ENCODE measurements at places on chromosomes 2 and 18.

- DNase-seq: no peak
Measured at GRCh38 chr2:240585681-240586197, 795 bp upstream of the CAPN10 start.

- no peak for DNase-seq
Measured at GRCh38 chr2:201127152-201127511, 11.2 kb downstream of the CFLAR start.

DNA sequence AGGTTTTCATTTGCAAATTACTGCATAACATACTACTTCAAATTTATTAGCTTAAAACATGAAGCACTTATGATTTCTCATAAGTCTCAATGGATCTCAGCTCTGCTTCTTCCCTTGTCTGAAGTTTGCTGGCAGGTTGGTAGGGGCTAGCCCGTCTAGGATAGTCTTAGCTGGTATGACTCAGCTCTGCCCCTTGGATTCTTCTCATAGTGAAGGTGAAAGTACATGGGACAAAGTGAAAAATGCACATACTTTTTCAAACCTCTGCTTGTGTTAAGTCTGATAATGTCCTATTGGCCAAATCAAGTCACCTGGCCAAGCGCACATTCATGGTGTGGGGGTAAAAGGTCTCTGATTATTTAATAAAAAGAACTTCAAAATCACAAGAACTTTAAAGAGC lies 184.8 kb upstream of the VWC2L start:
- no peak for DNase-seq

- DNase-seq: no peak
Measured at GRCh38 chr18:32919799-32920198, 147.0 kb upstream of the KLHL14 start.

GRCh38 chr2:172333235-172333977 lies 94.0 kb upstream of the ITGA6 start:
- DNase-seq: no peak

DNA sequence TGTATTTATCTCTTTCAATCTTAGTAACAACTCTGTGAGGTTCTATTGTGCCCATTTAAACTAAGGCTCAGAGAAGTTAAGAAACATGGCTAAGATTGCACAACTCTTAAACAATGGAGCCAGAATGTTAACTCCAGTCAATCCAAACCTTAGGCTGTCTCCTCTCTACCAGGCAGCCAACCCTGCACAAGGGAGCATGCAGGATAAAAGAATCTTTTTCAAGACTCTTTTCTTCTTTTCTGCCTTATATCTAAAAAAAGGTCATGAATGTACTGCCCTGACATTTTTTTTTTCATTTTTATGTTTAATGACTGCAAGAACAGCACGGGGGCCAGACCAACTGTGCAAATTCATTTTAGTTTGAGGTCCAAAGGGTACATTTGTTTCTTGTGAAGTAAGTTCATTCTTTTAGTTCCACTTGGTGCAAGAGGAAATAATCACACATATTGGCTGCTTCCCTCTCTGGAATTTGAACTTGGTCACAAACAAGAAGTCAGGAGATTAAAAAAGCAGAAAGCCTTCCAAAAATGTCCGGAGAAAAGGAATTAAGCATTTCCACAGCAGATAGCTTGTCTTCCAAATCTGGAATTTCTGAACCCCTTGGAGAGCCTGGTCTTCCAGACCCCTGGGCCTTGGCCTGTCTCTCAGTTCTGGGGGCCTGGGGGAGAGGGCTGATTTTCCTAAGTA lies 96.0 kb upstream of the RIOK3 start:
- no peak for DNase-seq

GRCh38 chr2:55923091-55923981 lies at the start of gene EFEMP1:
Gene EFEMP1, minus strand, starts transcription at chr2:55923782. Its CDS starts 1,342 bp downstream, at chr2:55922440.
- DNase-seq: no peak

- no peak for DNase-seq
Measured at GRCh38 chr2:240739797-240740196, 48.1 kb downstream of the AQP12A start.

GRCh38 chr2:22360735-22361374 lies 1024.1 kb upstream of the KLHL29 start:
- no peak for DNase-seq

GRCh38 chr2:65185012-65185411 lies 42.6 kb upstream of the ACTR2 start:
- DNase-seq: no peak

DNA sequence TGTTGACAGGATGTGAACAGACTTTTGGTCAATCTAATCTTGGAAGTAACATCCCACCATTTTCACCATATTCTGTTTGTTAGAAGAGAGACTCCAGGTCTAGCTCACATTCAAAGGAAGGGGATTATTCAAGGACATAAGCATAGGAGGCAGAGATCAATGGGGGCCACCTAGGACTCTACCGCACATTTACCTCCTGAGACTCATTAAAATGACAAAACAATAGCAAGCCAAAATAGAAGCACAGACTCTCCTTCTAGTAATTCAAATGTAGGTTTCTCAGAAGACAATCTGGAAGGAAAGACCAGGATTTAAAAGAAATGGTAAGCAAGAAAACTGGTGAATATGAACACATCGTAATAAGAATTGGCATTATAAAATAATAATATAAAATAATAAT lies 156.4 kb upstream of the KYNU start:
- no peak for DNase-seq

GRCh38 chr2:217108086-217108485 lies 248.2 kb upstream of the TNP1 start:
- DNase-seq: no peak

GRCh38 chr2:656676-657075 lies 20.5 kb downstream of the TMEM18 start:
- no peak for DNase-seq

DNA sequence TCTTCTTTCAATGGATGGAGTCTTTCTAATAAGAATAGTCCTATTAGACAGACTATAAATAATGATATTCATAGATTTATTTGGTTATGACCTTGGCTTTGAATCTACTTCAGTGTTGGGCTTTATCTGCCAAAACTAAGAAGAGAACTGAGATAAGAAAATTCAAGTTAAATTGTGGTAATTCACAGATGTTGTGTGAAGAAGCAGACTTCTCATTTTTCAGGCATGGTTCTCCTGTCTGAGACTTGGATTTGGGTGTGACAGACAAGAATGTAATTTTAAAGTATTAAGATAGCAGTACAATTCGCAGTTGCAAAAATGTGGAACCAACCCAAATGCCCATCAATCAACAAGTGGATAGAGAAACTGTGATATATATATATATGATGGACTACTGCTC lies 124.7 kb downstream of the QPCT start:
- no peak for DNase-seq

- no peak for DNase-seq
Measured at GRCh38 chr2:221808488-221808887, 236.4 kb upstream of the EPHA4 start.

GRCh38 chr2:241890524-241891235 lies 21.2 kb downstream of the RTP5 start:
- DNase-seq: no peak

DNA sequence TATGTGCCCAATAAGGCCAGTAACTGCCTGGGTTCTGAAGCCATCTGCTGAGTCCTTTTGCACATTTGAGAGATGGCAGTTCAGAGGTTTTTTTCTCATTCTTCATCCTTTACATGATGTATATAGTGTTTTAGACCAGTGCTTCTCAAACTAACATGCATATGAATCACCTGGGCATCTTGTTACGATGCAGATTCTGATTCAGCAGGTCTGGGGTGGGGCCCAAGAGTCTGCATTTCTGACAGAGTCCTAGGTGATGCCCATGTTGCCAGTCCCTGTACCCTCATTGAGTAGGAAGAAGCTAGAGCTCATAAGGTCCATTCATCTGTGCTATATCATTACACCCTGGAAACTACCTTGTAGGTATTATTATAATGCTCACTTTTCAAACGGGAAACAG lies 3.8 kb downstream of the SMYD5 start:
- no peak for DNase-seq

DNA sequence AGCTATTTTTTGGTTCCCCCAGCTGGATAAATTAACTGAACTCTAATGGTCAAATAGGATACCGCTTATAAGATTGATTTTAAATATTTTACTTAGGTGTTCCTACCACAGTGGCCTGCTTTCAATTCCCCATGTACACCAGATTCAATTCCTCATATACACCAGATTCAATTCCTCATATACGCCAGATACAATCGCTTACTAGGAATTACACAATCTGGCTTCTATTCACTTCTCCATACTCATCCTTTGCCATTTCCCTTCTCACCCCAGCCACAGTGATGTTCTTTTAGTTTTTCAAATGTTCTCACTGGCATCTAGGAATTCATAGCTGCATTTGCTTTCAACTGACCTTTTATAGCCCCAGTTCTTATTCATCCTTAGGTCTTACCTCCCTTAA lies 66.5 kb downstream of the SLC40A1 start:
- DNase-seq: no peak

- no peak for DNase-seq
Measured at GRCh38 chr2:53575721-53576124, 191.9 kb upstream of the CHAC2 start.

GRCh38 chr2:240962300-240963064 lies 35.9 kb upstream of the SNED1 start:
- no peak for DNase-seq

DNA sequence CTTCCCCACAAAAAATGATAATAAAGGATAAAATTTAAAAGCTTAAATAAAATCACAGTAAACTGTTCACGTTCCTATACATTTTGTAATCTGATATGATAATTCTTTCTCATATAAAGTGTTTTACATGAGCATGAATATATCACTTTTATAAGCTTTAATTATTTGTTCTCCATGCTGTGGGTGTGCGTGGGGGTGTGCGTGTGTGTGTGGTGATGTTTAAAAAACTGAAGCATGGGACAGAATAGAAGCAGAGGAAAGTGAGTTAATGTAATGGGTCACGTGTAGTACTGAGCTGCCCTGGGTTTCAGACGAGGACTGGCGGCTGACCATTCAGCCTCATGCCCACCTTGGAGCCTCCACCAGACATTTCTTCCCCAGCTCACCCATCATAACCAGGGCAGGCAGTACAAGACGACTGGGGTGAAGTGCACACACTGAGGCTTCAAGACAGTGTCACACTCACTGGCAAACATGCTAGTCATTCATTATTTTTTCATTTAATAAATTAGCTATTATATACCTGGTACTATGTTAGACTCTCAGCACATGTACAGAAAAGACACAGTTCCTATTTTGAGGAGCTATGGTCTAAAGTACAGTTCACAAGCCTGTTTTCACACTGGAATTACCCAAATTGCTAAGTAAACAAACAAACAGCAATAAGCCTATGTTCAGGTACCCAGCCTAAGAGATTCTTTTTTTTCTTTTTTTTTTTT lies 97.2 kb upstream of the LPIN2 start:
- no peak for DNase-seq

DNA sequence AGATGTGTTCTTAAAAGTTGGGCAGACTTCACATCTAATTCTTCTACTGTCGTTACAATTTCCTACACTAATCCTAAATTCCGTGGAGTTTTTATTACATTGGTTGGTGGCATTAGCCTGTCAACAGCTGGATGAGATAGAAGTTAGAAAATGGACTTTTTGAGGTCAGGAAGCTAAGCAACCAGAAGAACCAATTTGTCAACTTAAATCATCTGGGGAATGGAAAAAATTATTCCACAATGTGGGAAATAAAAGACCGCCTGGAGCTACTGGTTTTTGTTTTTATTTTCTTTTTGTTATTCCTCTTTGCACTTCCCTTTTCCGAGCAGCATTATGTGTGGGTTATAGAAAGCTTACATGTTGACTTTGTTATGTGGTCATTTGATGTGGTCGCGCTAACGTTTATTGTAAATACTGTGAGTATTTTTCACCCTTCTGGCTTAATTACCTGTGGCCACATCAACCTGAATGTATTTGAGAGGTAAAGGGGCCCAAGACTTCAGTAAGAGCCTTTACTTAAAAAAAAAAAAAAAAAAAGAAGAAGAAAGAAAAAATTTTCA lies 75.3 kb downstream of the PTPRM start:
- DNase-seq: no peak

- DNase-seq: no peak
Measured at GRCh38 chr2:201986463-201986735, 47.3 kb upstream of the FZD7 start.
